ENCODE measurements at places on chromosomes 6 and 20.

GRCh38 chr6:68025764-68026163 is 609.3 kb upstream of the ADGRB3 start:
- no peak for DNase-seq

GRCh38 chr6:157226026-157226625 is 97.2 kb downstream of the TMEM242 start:
- DNase-seq = no peak

DNA sequence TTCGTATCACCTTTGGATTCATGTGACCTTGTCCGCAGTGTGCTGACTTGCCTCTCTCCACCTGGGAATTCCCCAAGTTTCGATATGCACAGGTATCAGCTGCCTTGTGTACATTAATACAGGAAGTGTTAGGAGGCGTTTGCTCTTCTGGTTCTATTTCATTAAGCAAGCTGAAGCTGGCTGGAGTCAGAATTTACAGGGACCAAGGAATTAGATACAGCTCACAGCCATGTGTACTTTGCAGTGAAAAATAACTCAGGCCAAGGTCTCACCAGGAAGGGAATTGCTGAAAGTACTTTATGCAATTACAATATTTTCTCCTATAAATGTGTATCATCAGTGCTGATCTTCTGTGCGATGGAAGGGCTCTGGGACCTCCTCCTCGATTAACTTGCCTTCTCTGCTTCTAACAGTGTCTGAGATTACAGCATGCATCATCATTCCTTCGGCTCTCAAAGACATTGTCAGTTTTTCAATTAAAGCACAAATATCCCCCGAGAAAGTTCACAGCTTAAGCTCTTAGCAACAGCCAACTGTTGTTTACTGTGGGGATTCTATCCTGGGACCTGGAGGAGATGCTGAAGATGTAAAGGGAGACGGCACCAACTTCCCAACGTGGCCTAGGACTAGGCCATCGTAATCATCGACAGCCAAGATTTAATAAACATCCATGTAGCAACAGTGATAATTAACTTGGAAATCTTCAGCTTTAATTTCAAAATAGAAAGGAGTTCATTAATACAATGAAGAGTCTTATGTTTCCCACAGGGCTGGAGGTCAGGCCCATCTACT is 13.8 kb upstream of the TIAM2 start:
- DNase-seq = no peak

- DNase-seq = no peak
Observed at GRCh38 chr6:28603891-28604290, 78.2 kb downstream of the GPX5 start.

DNA sequence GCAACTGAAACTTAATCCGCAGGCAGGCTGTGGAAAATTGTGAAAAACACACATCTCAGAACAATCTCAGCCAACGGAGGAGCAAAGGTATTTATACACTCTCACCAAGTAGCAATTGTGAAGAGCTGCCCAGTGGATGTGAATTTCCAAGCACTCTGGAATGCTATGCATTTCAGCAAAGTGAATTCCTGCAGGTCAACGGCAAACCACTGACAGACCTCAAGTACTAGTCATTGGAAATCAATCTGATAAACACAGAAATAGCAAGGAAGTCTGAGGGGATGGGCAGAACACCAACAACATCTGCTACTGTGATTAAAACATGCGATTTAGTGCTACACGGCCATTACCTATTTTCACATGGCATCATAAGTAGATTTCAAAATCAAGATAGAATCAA is 429.1 kb downstream of the HTR1B start:
- DNase-seq = no peak

DNA sequence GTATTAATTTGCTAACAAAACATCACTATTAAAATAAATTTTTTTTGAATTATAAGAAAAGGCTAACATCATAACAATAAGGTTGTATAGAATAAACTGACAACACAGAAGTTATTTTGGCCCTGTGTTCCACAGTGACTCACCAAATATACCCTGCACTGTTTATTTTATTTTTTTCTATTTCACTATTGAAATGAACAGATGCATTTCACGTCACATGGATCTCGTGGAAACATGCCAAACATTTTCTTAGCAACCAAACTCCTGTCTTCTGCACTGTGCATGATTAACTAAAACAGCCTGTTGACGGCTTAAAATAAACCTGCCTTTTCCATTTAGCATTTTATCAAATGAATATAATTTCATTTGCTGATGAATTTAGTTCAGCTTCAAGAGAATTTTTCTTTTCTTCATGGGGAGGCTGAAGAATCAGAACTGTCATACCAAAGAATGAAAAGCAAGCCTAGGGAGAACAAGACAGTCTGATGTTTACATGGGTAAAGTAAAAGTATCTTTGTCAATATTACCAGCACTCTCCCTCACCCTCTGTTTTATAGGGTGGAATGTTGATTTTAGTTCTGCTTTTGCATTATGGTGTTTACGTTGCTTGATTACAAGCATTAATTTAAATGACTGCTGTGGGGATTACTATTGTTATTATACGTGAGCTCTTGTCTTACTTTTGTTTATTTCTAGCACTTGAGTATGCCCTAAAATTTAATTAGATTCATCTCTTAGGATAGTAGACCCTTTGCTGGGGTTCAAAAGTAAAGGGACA is 115.3 kb downstream of the LCA5 start:
- DNase-seq = no peak

GRCh38 chr6:15326067-15326614 is 80.3 kb downstream of the JARID2 start:
- DNase-seq = no peak
